Activated CD4-positive, alpha-beta T cell treated with anti-CD3 and anti-CD28 coated beads, Interleukin-2, amount 50 U/mL, for 1 hour (primary cell): ENCODE measurements at places on chromosomes 4 and X.

DNA sequence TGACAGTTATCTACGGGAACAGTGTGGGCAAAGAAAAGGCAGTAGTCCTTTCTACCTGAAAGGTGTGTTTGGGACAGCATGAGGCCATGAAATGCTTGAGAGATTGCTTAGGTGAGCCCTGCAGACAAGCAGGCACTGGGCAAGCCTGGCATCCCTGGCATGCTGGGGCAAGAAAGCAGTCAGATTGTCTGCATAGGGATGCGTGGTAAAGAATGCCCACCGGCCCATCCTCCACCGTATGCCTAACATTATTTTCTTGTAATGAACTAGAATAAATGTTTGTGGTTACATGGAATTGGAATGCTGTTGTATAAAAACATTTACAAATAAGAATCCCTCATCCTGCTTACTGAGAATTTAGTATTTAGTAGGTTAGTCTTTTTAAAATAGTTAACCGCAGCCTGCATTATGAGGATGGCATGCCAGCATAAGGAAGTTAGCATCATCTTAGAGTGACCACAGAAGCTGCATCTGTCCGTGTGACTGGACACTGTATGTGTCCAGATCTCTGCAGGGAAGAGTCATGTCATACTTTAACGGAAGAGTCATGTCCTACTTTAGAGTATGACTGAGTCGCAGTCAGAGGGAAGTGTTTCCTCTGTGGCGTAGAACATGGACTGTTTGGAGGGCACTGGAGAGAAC lies 18.9 kb downstream of the ZBTB49 start:
- DNase-seq, result no peak

DNA sequence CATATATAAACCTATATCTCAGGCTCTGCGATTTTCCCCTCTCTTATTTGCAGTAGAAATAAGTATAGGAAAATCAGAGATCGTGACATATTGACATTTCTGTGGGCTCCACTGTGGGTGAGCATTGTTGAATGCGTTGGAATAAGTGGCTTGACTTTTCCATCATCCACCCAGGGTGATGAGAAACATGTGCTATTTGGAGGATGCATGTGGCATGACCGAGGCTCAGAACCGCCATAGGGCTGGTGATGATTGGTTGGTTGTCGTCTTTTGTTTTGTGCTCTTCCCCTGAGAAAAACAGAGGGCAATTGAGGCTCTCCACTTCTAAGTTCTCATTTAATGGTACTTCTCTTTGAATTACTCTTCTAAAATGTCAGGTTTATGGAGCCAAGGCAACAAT lies 140.1 kb downstream of the MXRA5 start:
- no peak for DNase-seq

- DNase-seq, result no peak
Observed at GRCh38 chr4:38075370-38076152, 115.4 kb downstream of the PTTG2 start.

- DNase-seq, result no peak
Observed at GRCh38 chr4:2058264-2059045, 672 bp upstream of the NAT8L start.
